ENCODE measurements at places on chromosomes 3 and 15. TPM values are rescaled to one million over a fixed set of nuclear protein-coding genes. Genes with fewer than 3 reads are reported as not detected.
A peak's percentile ranks its signal among the peaks of the same experiment; 100 is the strongest.

GRCh38 chr3:143119974-143120715, 574 bp downstream of the CHST2 start:
- DNase-seq, result peak; percentile 32

- DNase-seq, result no peak
Observed at GRCh38 chr3:38027466-38028465, 1.7 kb downstream of the PLCD1 start.

GRCh38 chr3:112769286-112769978, 77.2 kb downstream of the CD200R1L start:
- no peak for DNase-seq

DNA sequence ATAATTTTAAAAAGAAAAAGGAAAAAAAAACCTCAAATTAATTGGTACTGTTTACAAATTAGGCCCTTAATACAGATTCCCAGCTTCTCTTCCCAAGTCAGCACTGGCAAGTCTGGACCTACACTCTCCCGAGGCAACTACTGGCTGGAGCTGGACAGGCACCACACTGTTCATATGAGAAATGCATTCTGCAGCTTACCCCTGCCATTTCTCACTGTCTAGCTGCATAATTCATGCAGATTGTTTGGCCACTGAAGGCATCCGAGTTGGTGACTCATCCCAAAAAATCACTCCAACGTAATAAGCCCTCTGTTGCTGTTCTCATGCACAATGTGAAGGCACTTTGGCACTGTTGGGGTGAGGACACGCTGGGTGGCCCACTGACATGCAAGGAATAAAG, 45.3 kb downstream of the ROPN1B start:
- no peak for DNase-seq

DNA sequence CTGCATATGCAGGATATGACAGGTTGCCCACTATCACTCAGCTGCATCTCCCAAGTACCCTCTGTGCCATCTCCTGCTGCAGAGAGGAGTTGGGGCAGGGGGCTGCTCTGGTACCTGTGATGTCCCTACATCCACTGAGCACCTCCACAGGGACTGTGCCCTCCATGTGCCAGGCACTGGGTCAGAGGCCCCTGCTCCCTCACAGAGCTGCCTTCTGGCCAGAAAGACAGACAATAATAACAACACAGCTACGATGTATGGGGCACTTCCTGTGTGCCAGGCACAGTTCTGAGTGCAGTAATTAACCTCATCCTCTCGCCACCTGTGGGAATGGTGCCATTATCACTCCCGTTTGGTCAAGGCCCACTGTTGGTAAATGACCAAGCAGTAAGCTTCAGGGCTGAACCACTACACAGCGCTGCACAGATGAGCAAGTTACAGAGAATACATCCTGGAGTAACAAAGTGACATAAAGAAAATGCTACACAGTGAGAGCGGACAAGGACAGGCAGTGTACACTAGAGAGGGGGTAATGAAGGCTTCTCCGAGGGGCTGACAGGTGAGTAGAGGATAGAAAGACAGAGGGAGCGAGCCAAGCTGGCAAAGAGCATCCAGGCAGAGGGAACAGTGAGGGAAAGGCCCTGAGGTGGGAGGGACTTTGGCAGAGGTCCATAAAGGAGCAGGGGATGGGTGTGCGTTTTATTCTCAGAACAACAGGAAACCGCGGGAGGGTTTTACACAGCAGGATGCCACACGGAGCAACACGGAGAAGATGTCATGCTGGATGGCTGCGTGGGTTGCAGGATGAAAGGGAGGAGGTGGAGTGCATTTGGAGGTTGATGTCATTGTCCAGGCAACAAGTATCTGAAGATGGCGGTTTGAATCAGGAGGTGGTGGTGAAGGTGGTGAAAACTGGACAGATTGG, 13.6 kb downstream of the WNT7A start:
- DNase-seq, result no peak

- no peak for DNase-seq
Observed at GRCh38 chr3:139473155-139473771, 3.1 kb downstream of the RBP2 start.

DNA sequence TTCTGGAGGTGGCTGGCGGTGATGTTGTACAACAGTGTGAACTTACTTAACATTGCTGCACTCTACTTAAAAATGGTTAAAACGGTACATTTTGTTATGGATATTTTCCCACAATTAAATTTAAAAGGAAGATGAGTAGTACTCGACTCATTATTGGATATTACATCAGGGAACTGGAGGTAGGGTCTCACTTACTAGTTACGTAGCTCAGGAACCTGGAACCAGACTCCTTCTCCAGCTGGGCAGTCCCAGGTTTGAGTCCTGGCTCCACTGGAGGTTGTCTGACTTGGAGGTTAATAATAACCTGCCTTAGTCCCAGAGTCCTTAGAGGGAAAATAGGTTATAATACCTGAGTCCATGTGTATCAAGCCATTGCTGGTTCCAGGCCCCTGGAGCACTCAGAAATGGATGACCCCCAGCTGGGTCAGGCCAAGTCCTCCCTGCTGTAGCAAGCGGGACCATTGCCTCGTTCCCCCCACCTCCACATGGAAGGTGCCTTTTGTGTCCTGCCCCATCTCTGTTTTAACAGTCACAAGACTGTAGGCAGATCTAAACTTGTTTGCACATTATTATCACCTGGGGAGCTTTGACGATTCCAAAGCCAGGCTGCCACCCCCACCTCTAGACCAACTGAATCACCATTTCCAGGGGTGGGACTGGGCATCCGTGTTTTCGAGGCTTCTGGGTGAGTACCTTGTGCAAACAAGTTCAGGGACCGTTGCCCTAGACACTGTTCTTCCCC, 126.6 kb downstream of the IGF1R start:
- no peak for DNase-seq

- no peak for DNase-seq
Observed at GRCh38 chr15:92092289-92093105, 239.0 kb downstream of the SLCO3A1 start.

DNA sequence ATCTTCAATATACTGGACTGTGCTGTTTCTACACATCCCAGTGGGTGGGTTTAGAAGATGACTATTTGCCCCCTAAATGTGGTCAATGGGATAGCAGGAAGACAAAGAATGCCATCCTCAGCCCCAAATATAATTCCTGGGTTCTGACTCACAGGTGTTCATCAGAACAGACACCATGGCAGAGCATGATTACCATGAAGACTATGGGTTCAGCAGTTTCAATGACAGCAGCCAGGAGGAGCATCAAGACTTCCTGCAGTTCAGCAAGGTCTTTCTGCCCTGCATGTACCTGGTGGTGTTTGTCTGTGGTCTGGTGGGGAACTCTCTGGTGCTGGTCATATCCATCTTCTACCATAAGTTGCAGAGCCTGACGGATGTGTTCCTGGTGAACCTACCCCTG, 3.0 kb downstream of the CXCR6 start:
- DNase-seq, result no peak

DNA sequence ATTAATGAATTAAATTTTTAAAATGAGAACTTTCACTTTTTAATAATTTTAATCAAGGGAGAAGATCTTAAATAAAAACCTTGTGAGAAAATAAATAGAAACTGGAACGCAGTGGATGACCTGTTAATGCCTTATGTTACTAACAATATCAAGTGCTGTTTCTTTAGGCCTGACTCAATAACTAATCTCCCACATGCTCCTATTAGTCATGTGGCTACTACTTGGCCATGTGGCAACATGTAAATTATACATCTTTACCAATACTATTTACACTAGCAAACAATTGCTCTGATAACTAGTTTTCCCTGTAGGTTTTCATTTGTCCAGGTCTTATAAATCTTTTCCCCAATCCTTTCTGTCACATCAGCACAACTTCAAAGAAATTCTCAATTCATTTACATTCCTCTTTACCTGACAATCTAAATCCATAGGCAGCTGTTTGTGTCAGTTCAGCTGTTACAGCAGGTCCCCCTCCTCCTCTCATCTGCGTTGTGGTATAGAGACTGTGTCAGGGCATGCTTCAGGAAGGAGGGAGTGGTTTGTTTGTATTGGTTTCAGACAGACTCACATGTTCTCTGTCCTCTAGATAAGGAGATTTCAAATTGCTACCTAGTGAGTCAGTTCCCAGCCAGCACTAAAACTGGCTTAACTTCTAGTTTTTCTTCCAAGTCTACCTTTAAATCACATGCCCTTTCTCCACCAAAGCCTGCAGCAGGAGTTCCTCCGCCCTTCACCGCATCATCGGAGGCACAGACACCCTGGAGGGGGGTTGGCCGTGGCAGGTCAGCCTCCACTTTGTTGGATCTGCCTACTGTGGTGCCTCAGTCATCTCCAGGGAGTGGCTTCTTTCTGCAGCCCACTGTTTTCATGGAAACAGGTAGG, 11.3 kb upstream of the C3orf52 start:
- no peak for DNase-seq

DNA sequence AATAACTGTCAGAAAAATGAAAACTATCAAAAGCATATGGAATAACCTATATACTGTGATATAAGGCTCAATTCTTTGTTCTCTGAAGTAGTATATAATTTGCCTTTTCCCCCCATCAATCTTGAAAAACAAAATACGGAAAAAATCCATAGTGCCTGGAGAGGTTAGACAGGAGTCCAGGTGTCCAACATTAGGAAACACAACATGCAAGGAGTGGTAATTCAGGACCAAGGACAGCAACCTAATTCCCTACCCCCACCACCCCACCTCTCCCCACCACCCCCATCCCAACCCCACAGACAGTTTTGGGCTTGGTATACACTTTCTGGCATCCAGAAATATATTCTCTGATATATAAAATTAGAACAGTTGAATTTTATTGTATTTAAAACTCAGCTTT, 55.1 kb upstream of the SLC25A26 start:
- DNase-seq, result no peak

- no peak for DNase-seq
Observed at GRCh38 chr3:168088106-168088720, 7.5 kb downstream of the GOLIM4 start.

- DNase-seq, result no peak
Observed at GRCh38 chr3:12461097-12461649, 23.1 kb upstream of the TSEN2 start.

DNA sequence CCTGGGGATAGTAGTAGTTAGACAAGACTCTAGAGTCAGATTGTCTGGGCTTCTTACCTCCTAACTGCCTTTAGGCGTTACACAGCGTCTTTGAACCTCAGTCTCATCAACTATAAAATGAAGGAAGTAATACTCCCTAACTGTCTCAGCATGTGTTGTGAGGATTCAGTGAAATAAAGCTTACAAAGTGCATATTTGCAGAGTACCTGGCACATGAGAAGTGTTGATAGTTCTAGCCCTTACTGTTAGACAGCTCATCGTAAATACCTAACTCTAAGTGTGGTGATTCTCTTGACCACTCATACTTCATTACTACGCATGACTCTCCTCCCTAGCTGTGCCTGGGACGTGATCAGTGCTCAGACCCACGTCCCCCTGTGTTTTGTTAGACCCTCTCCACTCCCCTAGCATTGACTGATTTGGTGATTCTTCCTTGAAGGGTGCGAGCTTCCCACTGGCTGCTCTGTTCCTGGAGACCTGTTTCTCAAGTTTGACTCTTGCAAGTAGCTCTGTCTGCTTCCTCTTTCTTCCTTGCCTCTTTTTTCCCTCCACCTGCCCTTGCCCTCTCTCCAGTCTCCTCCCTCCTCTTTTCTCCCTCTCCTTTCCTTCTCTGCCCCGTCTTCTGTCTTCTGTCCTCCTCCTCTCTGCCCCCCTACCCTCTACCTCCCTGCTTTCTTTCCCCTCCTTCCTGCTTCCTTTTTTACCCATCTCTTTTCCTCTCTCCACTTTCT, 124.2 kb downstream of the SLC25A26 start:
- DNase-seq, result no peak

- DNase-seq, result no peak
Observed at GRCh38 chr3:55370272-55370671, 116.8 kb downstream of the WNT5A start.

- DNase-seq, result peak; percentile 47
Observed at GRCh38 chr3:4730719-4731118, 237.6 kb downstream of the ITPR1 start.

DNA sequence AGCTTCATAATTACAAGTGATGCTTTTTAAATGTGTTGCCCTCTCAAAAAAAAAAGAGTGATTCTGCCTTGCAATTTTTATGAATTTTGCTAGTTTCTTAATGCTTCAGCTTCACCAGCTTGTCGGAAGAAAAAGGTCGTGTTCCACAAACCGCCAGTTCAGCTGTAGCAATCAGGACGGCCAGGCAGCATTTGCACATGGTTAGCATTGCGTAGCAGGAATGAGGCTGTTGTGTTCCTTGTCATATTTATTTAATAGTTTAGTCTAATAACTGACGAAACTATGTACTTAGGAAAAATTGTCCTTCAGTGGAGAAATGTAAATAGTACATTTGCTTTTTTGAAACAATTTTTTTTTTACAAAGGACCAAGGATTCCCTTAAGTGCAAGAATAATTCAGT, 64.9 kb upstream of the SELENOK start:
- DNase-seq, result no peak

- DNase-seq, result no peak
Observed at GRCh38 chr3:17747890-17748247, 5.4 kb upstream of the TBC1D5 start.

DNA sequence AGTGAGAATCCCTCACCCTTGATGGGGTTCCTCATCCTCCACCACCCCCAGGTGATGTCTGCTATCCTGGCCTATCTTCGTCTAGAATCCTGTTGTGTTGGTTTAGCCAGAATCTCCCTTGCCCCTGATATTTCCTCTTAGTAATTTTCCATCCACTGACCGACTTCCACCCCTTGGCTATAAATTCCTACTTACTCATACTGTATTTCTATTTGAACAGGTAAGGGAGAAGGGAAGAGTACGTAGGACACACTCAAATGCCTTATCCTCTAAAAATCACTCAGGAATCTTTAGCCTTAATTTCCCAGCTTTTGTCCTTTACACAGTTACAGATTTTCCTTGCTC, 678 bp upstream of the TFG start:
- DNase-seq, result no peak

GRCh38 chr3:67325231-67325630, 327.1 kb downstream of the KBTBD8 start:
- DNase-seq, result no peak

DNA sequence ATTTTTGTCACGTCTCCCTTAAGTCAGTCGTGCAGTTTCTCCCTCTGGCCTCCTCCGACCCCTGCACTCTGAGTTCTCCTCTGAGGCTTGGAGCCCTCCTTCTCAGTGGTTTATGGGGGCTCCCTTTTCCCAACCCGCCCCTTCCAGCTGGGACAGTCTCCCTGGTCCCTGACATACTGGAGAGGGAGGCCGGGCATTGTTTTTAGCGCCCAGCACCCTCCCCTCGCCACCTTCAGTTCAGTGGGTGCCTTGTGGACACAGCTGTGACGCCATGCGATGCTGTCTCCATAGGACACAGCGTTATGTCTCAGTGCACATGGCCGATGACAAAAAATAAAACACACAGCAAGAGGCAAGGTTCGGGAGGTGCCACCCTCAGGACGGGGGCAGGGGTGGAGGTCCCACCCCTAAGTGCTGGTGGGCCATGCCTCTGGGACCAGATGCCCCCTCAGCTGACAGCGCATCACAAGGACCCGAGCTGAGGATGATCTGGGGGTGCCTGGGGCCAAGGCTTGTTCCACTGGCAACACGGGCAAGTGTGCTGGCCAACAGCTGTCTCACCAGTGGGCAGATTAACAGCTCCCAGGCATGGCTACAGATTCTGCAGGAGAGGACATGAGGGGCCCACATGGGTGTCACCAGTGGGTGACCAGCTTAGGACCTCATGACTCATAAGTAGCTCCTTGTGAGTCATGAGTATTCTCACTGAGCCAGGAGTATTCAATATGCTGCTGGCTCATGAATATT, 81.6 kb downstream of the PLXNA1 start:
- DNase-seq, result no peak

C2CD4A gene
- not detected for total RNA-seq

ZNF774 gene
- total RNA-seq, result 4.9 TPM

MME gene
- total RNA-seq, result 3.9 TPM

TFRC gene
- total RNA-seq, result 61.2 TPM

NMD3 gene
- 64.6 TPM for total RNA-seq

P2RY12 gene
- total RNA-seq, result 1.0 TPM

PLSCR2 gene
- total RNA-seq, result not detected

MED12L gene
- total RNA-seq, result 0.10 TPM

SH3GL3 gene
- not detected for total RNA-seq
